Aorta (tissue), 5 donors: ENCODE measurements at places on chromosomes 12 and 14. TPM values are rescaled to one million over a fixed set of nuclear protein-coding genes. Genes with fewer than 3 reads are reported as not detected.

DNA sequence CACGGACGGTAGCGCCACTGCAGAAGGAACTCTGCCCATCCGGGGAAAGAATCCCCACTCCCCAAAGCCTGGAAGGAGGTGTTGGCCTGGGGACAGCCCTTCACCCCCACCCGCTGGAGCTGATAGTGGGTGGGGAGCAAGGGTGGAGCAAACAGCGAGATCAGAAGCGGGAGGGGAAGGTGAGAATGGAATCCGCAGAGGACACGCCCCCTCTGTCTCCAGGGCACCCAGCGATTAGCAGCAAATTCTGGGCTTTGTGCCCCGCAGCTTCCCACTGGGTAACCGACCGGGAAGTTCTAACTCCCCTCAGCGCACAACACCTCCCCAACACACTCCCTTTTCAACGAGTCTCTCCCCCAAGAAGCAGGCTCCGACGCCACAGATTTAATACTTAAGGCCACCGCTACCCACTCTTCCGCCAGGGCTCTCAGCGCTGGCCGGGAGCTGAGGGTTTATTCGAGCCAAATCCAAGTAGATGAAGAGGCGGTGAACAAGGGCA lies 1.4 kb downstream of the SLC25A29 start:
- no peak for DNase-seq

GRCh38 chr14:47536341-47536740 lies 139.1 kb downstream of the MDGA2 start:
- DNase-seq = no peak

The PGF gene
- total RNA-seq = 33.7 TPM

The PLEKHG7 gene
- total RNA-seq = not detected

DNA sequence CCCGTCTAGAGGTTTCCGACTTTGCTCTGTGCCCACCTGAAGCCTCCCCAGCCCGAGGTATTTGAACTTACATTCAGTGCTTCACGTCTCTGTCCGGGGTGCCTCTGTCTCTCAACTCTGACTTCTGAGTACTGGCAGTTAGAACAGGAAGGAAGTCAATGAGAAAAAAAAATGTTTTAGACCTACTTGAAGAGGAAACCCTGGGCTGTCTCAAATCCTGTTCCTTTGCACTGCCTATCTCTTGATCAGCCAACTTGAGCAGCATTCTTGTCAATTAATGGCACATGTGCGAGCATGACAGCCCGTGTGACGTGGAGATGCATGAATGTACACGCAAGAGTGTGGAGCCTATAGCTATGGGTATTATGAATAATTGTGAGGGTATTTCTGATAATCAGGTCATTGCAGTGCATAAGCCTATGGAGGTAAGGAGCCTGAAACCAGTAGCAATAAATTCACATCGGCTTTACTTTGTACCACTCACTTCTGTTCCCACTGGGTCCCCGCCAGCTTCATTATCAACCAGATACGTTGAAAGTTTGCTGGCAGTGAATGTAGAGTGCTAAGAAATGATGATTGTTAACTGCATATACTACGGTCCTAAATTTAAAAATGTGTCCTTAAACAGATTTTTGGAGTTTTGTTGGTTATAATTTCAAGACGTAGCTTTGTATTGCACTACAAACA lies at the start of gene ARHGDIB:
TSS of gene ARHGDIB (minus strand) at position 136 of the 687 bp plus-strand sequence. CDS start 10,889 bp downstream, outside the sequence.
- DNase-seq = no peak

The TDG gene
- 20.4 TPM for total RNA-seq

GRCh38 chr12:25151476-25151875 lies 43.5 kb downstream of the DNAI7 start:
- peak; percentile 90 for DNase-seq

GRCh38 chr12:23950775-23951451 lies 1.4 kb upstream of the SOX5 start:
- no peak for DNase-seq

The KRT3 gene
- not detected for total RNA-seq

- DNase-seq = no peak
Observed at GRCh38 chr14:67889455-67889854, 69.9 kb downstream of the RAD51B start.

- no peak for DNase-seq
Observed at GRCh38 chr12:126347421-126347820, 1282.2 kb downstream of the AACS start.

DNA sequence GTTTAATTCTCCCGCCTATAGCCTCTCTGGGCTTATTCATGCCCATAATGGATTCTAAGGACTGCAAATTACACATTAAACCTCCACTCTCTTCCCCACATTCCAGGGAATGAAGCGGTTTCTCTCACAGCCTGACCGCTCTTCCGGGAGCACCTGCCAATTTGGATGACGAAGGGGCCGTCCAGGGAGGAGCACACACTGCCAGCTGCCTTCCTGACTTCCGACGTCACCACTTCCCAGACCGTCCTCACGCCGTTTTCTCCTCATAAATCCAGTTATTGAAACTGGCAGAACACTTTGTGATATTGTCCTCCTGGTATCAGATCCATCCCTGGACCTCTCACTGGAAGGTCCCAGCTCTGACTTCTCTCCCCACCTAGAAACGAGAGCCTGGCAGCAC lies 87.6 kb downstream of the GCH1 start:
- DNase-seq = peak; percentile 83

DNA sequence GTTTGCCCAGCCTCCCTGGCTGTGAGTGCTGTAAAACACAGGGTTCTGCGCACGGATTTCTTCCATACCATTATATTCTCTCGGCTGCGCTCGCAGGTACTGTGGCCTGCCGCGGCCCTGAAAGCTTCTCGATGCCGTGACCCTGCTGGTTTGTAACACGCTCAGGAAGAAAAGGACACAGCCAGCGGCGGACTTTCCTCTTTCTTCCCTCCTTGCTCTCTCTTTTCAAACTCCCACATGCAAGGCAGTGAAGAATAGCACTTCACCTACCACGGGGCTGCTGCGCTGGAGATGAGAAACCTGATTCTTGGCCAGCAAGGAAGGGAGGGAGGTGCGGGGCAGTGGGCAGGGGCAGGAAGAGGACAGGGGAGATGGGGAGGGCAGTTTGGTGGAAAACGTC lies 130.2 kb downstream of the RBM19 start:
- no peak for DNase-seq

The NGB gene
- not detected for total RNA-seq

The MAX gene
- total RNA-seq = 65.6 TPM

DNA sequence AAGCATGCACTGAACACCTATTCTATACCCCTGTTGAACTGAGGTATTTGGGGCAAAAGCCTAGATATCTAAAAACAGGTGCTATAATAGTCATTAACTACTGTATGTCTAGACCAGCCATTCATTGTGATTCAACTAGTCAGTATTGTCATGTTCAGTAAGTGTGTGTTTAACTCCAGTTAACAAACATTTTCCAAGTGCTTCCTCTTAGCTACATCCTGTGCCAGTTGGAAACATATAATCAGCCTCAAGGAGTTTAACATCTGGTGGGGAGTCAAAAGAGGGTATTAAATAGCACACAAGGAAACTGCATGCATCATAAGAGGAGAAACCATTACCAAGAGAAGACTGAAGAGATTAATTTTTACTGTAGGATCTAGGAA lies 20.4 kb downstream of the TMTC1 start:
- DNase-seq = no peak

- DNase-seq = no peak
Observed at GRCh38 chr14:92499234-92499633, 14.3 kb upstream of the RIN3 start.

- DNase-seq = no peak
Observed at GRCh38 chr12:132116709-132117557, 27.2 kb downstream of the DDX51 start.

The ACSS3 gene
- total RNA-seq = 24.6 TPM

The SDR9C7 gene
- total RNA-seq = not detected

The ZFHX2 gene
- total RNA-seq = 4.0 TPM

GRCh38 chr12:104694711-104695110 lies 238.0 kb downstream of the CHST11 start:
- DNase-seq = no peak

The KRT74 gene
- total RNA-seq = not detected

- DNase-seq = no peak
Observed at GRCh38 chr12:93032758-93033157, 103.7 kb upstream of the EEA1 start.

The SPATS2 gene
- 19.3 TPM for total RNA-seq

GRCh38 chr12:80156306-80156705 lies 57.0 kb downstream of the OTOGL start:
- no peak for DNase-seq

DNA sequence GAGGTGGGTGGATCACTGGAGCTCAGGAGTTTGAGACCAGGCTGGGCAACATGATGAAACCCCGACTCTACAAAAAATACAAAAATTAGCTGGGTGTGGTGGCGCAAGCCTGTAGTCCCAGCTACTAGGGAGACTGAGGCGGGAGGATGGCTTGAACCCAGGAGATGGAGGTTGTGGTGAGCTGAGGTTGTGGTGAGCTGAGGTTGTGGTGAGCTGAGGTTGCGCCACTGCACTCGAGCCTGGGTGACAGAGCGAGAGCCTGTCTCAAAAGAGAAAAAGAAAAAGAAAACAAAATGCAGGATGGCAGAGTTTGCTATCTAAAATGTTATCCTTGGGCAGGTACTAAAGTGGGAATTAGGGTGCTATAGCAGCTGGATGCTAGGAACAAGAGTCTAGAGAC lies 10.8 kb upstream of the GPRC5A start:
- DNase-seq = no peak

- DNase-seq = no peak
Observed at GRCh38 chr14:51401272-51401671, 161.2 kb downstream of the TMX1 start.

GRCh38 chr14:67438969-67439368 lies 27.0 kb upstream of the PLEK2 start:
- DNase-seq = no peak

DNA sequence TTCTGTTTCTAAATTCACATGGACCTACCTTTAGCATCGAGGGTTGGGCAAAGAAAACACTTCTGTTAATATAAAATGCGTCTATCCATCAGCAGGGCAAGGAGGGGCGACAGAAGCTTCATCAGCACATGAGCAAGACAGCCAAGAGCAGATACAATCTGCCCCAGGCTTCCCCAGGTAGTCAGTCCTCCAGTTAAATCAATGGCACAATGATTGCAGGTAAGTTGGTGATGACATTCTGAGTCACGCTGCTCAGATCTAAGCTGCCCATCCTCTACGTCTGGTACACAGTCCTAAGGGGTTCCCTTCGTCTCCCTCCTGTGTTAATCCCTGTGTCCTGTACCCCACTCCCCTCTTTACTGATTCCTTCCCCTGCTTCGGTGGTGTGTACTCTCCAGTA lies 38.8 kb downstream of the MAP3K9 start:
- no peak for DNase-seq

The CEBPE gene
- 0.29 TPM for total RNA-seq

GRCh38 chr14:38042322-38042721 lies 165.4 kb upstream of the SSTR1 start:
- DNase-seq = peak; percentile 49

The RERGL gene
- 30.6 TPM for total RNA-seq

GRCh38 chr12:67854351-67854750 lies 134.9 kb upstream of the IFNG-AS1 start:
- DNase-seq = no peak

- DNase-seq = no peak
Observed at GRCh38 chr12:62605981-62606380, 139.4 kb downstream of the MON2 start.

DNA sequence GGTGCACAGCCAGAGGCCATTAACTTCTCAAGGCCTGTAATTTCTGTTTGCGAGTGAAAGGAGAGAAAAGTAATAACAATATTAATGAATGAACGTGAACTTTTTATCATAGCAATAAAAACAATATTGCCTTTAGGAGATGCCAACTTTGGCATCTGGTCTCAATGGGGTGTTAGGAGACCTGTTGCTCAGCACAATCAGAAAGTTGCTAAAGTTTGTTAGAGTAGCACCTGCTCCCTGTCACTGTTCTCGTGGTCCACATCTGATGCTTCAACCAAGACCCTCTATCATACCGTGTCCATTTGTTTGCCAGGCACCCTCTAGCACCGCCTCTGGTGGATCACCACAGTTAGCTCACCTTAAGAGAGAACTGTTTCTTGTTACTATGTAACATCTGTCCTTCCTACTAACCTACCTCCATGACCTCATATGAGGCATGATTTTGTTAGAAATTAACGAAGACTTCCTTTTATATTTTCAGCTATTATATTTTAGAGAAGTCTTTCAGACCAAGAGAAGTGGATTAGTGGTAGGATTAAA lies 12.5 kb upstream of the CLEC4E start:
- no peak for DNase-seq

The PLEKHH1 gene
- 1.6 TPM for total RNA-seq

DNA sequence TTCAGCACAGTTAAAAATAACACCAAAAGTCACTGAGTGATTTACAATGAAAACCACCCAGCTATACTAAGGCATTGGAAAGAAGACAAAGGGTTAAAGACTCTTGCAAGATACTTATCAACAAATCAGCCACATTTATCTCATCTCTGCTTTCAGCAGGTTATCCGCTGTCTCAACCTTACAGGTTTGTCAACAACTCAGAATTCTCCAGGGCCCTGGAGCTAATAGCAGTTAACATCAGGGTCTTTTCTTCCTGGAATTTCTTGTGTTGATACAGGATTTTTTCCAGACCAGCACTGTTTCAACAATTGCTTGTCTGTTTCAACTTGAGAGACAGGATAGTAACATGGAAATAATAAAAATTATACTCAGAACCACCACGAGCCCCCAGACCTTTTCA lies 3.5 kb downstream of the PKP2 start:
- no peak for DNase-seq

GRCh38 chr12:64177001-64177400 lies 45.1 kb downstream of the KICS2 start:
- DNase-seq = no peak

DNA sequence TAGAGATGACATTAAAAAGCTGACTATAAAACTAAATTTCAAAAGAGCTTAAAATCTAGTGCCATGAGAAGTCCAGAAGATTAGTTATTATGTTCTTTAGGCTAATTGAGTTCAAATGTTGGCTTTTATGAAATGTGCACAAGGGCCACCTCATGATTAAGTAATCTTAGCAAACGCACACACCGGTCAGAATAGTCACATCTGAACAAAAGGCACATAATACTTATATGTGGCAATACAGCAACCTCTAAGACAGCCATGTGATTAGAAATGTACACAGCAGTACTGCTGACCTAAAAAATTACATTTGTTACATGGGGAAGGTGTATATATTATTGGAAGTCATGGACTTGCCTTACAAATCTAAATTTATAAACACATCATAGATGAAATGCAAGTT lies 344.7 kb upstream of the GARIN6 start:
- no peak for DNase-seq

GRCh38 chr12:79296133-79296532 lies 394.6 kb downstream of the PAWR start:
- DNase-seq = no peak

DNA sequence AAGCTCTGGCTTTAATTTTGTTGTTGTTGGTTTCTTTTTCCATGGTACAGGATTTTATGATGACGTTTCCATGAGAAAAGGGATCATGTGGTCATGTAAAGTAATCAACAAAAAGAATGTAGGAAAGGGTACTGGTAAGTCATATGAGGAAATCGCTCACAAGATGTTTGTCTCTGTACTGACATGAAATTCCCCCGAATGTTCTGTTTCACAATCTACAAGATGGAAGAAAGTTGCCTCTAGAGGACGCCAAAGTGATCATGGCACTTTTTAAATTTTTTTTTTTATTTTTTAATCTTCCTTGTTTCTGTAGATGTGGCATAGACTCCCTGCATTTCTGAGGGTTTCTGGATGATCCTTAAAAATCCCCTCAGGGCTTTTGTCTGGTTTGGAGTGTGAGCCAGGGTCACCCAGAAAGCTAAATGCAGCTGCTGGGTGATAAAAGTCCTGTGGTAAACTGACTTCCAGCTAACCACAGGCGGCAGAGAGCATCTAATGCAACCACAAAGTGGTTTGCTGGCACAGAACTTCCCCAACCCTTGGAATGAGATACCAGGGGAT lies 393.5 kb downstream of the CCDC91 start:
- no peak for DNase-seq

The KLRG1 gene
- 4.5 TPM for total RNA-seq

- DNase-seq = no peak
Observed at GRCh38 chr12:14716848-14717444, 20.5 kb upstream of the GUCY2C start.
